ENCODE measurements at places on chromosomes 1 and 21.

GRCh38 chr1:43554444-43554992, 23.8 kb downstream of the PTPRF start:
- DNase-seq: peak; percentile 65

DNA sequence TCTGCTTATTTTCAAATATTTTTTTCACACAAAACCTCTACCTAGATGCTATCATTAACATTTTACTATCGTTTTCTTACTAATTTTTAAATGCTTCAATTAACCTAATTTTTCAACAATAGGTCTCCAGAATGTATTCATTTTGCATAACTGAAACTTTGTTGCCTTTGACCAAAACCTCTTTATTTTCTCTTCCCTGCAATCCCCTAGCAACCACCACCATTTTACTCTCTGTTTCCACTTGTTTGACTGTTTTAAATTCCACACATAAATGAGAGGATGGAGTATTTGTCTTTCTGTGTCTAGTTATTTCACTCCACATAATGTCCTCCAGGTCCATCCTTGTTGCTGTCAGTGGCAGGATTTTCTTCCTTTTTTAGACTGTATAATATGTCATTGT, 9.5 kb upstream of the F13B start:
- no peak for DNase-seq

DNA sequence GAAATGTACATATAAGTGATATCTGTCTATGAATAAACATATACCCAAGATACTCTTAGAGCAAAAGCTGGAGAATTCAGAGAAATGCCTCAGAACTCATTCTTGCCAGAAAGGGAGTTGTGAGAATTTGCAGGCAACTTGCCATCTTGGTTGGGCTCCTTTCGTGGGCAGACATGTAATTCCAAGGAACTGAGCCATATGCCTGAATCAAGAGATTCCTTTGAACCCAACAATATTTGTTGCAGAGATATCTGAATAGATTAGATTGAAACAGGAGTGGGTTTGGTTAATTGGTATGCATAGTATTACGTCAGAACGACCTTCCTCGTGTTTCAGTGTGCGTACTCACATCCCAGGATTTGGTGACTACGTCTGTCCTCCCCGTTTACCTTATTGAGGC, 67.0 kb downstream of the TGFB2 start:
- no peak for DNase-seq

DNA sequence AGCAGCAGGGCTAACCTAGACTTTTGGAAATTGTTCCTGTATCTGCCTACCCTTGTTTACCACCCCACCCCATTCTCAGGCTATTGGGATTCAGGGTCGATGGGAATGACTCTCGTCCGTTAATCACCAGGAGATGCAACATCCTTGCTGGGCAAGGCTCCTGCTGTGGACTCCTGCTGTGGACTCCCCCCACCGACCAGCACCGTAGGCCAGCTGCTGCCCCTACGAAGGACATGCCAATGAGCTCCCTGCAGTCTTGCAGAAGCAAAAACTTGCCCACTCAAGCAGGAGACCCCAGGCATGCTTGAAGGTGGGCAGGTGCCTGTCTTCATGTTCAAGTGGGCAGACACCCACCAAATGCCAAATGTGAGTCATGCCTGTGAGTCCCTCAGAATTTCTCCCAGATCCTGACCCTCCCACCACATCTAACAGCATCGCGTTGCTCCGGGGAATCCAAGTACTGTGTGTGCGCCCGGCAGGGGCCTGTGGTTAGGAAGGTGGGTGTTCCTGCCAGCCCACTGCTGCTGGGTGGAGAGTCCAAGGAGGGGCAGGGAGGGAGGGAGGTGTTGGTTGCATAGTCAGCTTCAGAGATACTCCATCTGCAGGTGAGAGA, 41.7 kb upstream of the SOX13 start:
- no peak for DNase-seq

- no peak for DNase-seq
These were observed 189.2 kb upstream of the VAMP3 start for GRCh38 chr1:7581754-7582459.

DNA sequence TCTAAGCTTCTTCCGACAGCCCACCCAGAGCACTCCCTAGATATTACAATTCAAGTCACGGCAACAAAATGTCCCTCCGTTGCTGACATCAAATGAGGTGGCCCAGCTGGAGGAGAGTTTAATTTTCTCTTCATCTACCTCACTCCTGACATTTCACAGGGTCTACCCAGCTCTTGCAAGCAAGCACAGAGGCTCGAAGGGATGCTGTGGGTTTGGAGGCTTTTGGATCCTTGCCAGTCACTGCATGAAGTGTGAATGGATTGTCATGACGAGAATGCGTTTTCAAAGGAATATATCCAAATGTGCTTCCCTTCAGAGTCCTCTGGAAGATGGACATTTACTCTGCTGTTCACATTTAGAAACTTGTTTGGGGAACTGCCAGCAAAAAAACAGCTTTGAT, 33.5 kb downstream of the CAPN8 start:
- DNase-seq: no peak

DNA sequence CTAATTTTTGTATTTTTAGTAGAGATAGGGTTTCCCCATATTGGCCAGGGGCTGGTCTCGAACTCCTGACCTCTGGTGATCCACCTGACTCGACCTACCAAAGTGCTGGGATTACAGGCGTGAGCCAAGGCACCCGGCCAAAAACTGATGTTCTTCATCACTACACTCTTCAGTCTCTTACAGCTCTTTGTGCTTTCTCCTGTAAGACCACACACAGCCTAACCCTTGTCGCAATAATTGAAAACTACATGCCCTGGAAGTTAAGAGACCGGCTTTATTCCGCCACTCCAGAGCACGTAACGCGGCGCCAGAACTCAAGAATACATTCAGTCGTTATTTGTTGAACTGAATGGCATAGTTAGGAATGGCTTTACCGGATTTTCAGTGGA, 552 bp downstream of the GPATCH4 start:
- DNase-seq: peak; percentile 56

DNA sequence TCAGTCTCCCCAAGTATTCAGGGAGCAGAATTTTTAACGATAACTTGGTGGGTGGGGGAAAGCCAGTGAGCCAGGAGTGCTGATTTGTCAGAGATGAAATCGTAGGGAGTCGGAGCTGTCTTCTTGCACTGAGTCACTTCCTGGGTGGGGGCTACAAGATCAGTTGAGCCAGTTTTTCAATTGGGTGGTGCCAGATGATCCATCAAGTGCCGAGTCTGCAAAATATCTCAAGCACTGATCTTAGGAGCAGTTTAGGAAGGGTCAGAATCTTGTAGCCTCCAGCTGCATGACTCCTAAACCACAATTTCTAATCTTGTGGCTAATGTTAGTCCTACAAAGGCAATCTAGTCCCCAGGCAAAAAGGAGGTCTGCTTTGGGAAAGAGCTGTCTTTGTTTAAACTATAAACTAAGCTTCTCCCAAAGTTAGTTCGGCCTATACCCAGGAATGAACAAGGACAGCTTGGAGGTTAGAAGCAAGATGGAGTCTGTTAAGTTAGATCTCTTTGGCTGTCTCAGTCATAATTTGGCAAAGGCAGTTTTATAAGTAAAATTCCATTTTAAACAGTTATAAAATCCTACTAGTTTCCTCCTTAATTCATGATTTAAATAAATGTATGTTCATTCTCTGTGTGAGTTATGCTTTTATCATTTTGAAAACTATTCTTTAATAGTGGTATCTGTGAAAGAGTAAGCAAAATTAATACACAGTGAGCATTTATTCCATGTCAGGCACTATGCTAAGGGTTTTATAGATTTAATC, 51.7 kb downstream of the SLC16A1 start:
- peak; percentile 78 for DNase-seq

GRCh38 chr1:38576241-38576640, 283.3 kb downstream of the RRAGC start:
- DNase-seq: no peak

- DNase-seq: no peak
These were observed 18.0 kb downstream of the KLHL12 start for GRCh38 chr1:202908998-202909397.

DNA sequence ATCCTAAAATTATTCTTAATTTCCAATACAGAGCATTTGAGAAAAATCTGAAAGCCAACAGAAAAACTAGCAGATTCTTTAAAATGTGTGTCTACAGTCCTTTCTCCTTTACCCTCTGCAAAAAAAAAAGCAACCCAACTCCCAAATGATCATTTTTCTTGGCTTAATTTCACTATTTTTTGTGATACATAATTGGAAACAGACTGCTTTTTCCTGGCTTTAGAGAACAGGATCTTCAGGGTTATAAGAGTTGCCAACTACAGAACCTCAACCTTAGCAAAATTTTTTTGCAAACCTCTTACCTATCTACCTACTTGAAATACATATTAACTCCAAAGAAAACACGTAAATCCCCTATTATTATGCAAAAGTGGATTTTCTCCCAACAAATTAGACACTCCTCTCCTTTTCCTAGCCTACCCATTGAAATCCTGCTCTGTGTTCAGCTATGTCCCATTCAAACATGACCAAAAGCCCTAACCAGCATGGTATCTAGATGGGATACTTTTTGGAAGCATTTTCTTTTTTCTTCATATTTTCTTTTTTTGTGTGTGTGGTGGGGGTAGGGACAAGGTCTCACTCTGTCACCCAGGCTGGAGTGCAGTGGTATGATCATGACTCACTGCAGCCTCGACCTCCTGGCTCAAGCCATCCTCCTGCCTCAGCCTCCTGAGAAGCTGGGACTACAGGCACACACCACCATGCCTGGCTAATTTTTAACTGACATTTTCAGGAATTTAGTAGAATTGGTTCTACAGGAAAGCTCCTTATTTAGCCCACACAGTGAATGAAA, 9.0 kb downstream of the TGFBR3 start:
- no peak for DNase-seq

DNA sequence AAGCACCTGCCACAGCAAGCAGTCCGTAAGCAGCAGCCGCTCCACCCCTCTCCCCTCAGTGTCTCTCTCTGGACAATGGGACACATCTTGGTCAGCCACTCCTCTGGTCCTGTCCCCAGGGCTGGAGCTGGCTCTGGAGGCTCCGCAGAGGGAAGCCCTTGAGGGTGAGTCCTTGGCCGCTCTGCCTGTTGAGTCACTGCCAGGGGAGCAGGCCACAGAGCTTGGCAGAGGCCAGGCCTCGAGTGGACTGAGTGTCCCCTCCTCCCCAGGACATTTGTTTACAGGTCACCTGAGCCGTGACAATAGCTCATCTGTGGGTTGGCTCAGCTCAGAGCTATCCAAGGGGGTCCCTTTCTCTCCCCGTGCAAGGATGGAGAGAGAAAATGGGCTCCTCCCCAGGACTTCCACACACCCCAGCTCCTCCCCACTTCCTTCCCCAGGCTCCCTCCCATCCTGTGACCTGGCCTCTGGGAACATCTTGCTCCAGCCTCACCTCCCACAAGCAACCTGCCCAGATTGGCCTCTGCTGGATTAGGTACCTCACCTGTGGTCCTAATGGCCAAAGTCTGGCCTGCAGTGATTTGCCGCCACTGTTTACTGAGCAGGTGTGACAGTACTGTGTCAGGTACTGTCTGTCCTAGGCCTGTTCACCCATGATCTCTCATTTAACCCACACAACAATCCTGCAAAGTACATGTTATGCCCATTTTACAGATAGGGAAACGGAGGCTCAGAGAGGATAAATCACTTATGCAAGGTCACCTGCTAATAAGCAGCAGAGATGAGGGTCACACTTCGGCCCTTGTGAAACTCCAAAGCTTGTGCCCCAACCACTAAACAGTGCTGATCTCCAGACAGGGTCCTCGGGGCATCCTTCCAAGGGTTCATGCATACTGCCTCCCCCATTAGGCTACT, 4.8 kb downstream of the FAM131C start:
- no peak for DNase-seq

- DNase-seq: no peak
These were observed 16.2 kb upstream of the EIF4G3 start for GRCh38 chr1:21192871-21193270.

DNA sequence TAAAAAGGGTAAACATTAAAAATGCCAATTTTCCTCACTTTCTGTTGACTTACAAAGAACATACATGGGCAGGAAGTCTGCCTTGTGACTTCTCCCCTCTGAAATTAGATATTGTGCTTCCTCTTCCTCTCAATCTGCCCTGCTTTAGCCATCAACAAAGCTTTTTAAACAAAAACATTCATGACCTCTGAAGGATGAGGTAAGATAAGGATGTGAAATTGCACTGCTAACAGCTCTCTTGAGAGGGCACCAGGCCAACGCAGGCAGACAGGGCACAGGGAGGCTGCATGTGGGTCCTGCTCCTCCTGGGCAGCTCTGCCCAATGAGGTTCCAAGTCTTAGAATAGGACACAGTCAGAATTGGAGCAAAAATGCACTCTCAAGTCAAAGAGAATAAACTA, 62.1 kb downstream of the DEGS1 start:
- no peak for DNase-seq

- DNase-seq: peak; percentile 59
These were observed 894 bp downstream of the EPB41 start for GRCh38 chr1:28915031-28915895.

GRCh38 chr1:26856181-26856580, 6.8 kb upstream of the SFN start:
- no peak for DNase-seq

GRCh38 chr1:14915356-14916054, 238.0 kb upstream of the TMEM51 start:
- peak; percentile 62 for DNase-seq

DNA sequence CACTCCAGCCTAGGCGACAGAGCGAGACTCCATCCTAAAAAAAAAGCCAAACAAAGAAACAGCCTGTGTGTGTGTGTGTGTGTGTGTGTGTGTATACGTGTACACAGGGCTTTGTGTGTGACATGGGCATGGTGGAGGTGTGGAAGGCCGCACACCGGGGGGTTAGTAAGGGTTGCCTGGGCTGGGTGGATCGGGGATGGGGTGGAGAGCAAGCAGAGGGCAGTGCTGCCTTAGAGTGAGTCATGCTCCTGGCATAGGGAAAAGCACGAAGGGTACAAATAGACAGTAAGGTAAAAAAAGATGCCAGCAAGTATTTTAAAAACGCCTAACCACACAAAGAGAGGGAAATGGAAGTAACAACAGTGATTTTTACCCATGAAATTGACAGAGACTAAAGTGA, 6.2 kb downstream of the PRMT2 start:
- DNase-seq: no peak

GRCh38 chr1:19484798-19485361, 459 bp downstream of the CAPZB start:
- DNase-seq: peak; percentile 79

GRCh38 chr1:177786176-177786745, 183.6 kb downstream of the SEC16B start:
- DNase-seq: no peak

GRCh38 chr1:2003541-2004131, at the start of gene CFAP74:
Gene CFAP74, minus strand, starts transcription at chr1:2003786. Its CDS starts 12,830 bp downstream, at chr1:1990956.
- peak; percentile 25 for DNase-seq
